NCI-H187 (cell line): ENCODE measurements at places on chromosomes 4 and X.

DNA sequence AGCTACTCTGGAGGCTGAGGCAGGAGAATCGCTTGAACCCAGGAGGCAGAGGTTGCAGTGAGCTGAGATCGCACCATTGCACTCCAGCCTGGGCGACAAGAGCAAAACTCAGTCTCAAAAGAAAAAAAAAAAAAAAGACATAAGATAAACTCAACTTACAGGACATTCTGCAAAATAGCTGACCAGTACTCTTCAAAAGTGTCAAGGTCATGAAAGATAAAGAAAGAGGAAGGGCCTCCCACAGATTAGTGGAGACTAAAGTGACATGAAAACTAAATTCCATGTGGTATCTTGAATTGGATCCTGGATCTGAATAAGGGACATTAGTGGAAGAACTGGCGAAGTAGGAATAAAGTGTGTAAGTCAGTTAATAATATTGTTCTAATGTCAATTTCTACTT, 63.3 kb downstream of the ZNF182 start:
- no peak for DNase-seq

DNA sequence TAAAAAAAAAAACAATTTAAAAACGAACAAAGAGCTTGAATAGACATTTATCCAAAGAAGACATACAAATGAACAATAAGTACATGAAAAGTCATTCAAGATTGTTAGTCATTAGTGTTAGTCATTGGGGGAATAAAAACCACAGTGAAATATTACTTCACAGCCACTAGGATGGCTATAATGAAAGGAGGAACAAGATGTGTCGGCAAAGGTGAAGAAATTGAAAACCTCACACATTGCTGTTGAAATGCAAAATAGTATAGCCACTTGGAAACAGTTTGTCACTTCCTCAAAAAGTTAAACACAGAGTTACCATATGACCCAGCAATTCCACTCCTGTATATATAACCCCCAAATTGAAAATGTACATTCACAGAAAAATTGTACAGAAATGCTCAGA, 45.2 kb upstream of the SLC39A8 start:
- DNase-seq, result no peak

GRCh38 chr4:148126825-148127224, 315.4 kb downstream of the NR3C2 start:
- DNase-seq, result no peak

DNA sequence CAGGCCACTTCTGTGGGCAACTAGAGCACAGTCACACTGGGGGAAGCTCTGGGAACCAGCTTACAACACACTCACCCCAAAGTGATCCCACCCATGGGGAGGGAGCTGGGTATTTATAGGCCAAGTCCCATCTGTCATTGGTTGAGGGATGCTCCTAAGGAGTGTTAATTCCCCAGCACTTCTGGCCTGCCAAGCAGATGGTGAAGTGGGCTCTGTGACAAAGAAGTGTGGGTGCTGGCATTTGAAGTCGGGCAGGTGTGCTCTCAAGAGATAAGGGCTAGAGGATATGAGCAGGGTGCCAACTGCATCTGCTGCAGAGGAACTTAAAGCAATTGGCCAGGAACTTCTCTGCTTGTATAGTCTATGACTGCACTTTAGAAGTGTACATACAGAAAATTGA, 30.9 kb downstream of the PTCHD1 start:
- DNase-seq, result no peak

DNA sequence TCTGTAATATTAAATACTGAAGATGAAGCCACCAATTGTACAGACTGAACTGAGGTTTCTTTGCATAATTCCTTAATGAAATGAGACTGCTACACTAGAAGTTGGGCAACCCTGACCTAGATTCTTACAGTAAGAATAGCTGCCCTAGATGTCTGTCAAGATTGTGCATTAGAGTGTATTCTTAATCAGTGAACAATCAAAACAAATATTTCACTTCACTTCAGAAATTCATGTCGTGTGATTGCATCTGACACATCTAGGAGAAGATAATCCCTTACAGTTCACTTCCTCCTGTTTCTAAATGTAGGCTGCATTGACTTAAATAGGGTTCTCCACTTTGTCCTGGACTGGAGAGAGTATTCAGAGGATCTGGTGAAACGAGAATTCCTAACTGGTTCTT, 283.1 kb downstream of the HNRNPD start:
- DNase-seq, result no peak

DNA sequence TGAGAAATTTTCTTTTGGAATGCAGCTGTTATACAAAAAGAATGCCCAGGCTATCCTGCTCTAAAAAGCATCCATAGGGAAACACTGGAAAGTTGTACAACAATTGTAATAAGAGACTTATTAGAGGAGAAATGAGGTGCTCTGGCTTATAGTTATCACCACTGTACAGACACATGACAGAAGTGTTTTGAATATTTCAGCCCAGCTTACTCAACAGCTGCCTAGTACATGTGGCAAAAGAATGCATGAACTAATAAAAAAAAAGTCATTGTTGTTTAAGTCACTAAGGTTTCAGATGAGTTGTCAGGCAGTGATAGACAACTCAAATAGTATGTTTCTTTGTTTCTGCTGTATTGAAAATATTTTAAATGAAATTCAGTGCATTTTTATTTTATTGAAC, 307.7 kb downstream of the GPM6A start:
- DNase-seq, result no peak
